ENCODE measurements at places on chromosomes 4 and X. TPM values are rescaled to one million over a fixed set of nuclear protein-coding genes. Genes with fewer than 3 reads are reported as not detected.

SCRG1 gene
- 1.1 TPM for total RNA-seq

DNA sequence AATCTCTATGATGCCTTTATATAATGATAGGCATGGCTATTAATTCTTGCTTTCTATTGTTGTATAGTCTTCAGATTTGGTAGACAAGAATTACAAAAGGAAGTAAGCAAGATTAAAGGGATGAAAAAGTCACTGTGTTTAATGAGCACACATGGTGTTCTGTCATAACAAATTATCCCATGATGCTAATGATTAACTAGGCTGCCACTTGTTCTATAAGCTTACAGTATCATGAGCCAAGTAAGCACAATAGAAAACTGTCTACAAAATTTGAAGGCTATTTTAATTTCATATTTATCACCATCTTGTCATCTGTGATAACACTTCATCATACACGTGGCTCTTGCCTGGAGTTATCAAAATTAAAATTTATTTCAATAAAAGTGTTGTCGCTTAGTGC lies 466.7 kb downstream of the GASK1B start:
- H3K36me3 ChIP-seq = no peaks in the 10 kb centered on the region
- DNase-seq = no peak
- H3K4me1 ChIP-seq = no peaks in the 10 kb centered on the region

TRIML2 gene
- total RNA-seq = not detected

DNA sequence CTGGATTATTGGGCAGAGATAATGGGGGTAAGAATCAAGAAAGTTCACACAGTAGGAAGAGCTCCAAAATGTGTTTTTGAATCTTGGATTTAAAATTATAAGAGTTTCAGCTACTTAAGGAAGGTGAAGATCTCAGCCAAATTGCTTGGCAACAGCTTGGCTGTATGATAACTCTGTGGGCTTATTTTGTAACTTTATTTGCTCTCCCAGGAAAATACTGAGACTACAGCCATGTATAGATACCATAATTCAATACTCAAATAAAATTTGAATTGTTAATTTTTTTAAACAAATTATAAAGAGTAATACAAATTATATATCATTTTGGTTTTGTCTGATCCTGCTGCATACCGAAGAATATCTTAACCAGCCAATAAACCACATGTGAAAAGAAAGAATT lies 129.5 kb upstream of the INPP4B start:
- H3K4me3 ChIP-seq = no peak overlapping the region
- no peak for DNase-seq
- no peaks in the 10 kb centered on the region for H3K4me1 ChIP-seq
- H3K36me3 ChIP-seq = no peaks in the 10 kb centered on the region

Measured in transverse colon (tissue), 4 donors.